ENCODE measurements at places on chromosomes 1 and 21. TPM values are rescaled to one million over a fixed set of nuclear protein-coding genes. Genes with fewer than 3 reads are reported as not detected.
A peak's percentile ranks its signal among the peaks of the same experiment; 100 is the strongest.

DNA sequence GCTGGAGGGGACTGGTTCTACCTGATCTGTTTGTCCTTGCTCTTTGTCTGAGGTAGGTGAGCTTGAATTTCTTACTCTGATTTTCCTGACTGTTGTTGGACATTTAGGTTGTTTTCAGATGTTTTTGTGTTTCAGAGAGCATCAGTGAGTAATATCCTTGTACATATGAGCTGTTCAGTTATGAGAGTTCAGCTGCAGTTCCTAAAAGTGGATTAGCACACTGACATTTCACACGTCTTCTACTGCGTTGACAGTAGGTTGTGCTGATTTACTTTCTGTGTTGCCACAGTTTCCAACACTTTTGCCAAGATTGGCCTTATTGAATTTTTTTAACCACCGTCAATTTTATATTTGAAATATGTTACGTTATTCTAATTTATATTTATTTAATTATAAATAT lies 27.7 kb downstream of the CXADR start:
- DNase-seq: no peak
- no peak overlapping the region for H3K27ac ChIP-seq
- no peaks in the 10 kb centered on the region for H3K4me1 ChIP-seq
- H3K4me3 ChIP-seq: no peak overlapping the region
- no peaks in the 10 kb centered on the region for H3K36me3 ChIP-seq

GRCh38 chr1:14115976-14116375 lies 416.0 kb downstream of the PRDM2 start:
- H3K27ac ChIP-seq: no peak overlapping the region
- H3K36me3 ChIP-seq: no peaks in the 10 kb centered on the region
- H3K27me3 ChIP-seq: no peaks in the 10 kb centered on the region
- no peak overlapping the region for H3K4me3 ChIP-seq

- H3K27ac ChIP-seq: no peak overlapping the region
- peak overlapping the region; percentile 63 for H3K4me3 ChIP-seq
- peaks cover 21% of the 10 kb centered on the region for H3K27me3 ChIP-seq
- H3K36me3 ChIP-seq: peaks cover 9% of the 10 kb centered on the region
- H3K4me1 ChIP-seq: peaks cover 6% of the 10 kb centered on the region
- DNase-seq: no peak
Observed at GRCh38 chr1:46394872-46395465, 852 bp downstream of the FAAH start.

DNA sequence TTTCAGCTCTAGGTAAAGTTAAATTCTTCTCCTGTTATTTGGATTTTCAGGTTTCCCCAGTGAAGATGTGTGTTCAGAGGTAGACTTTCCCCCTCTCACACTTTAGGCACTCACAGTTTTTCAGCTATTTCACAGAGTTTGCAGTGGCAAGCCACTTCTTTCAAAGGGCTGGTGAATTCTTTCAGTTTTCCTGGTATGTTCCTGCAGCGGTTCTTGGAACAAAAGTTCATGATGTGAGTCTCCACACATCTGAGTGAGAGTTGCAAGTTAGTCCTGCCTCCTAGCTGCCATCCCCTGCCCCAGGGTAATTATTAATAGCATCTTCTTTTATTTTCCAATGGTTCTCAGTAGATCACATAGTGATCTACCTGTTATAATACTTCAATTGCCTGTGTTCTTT lies 27.3 kb upstream of the CD84 start:
- H3K36me3 ChIP-seq: peaks cover 89% of the 10 kb centered on the region
- H3K4me1 ChIP-seq: peaks cover 51% of the 10 kb centered on the region
- H3K4me3 ChIP-seq: peak overlapping the region; percentile 55

- H3K36me3 ChIP-seq: peaks cover 82% of the 10 kb centered on the region
- DNase-seq: no peak
- H3K4me3 ChIP-seq: no peak overlapping the region
- no peak overlapping the region for H3K27ac ChIP-seq
Observed at GRCh38 chr1:66360285-66360724, 173.6 kb upstream of the SGIP1 start.

GRCh38 chr1:174939775-174940545 lies 59.8 kb upstream of the CACYBP start:
- no peak for DNase-seq
- H3K27ac ChIP-seq: no peak overlapping the region
- H3K36me3 ChIP-seq: no peaks in the 10 kb centered on the region

- H3K4me3 ChIP-seq: no peak overlapping the region
- no peaks in the 10 kb centered on the region for H3K36me3 ChIP-seq
- no peak for DNase-seq
- H3K4me1 ChIP-seq: no peaks in the 10 kb centered on the region
Observed at GRCh38 chr1:182731852-182732575, 47.6 kb upstream of the RGS8 start.

GRCh38 chr1:103190766-103191165 lies 82.4 kb upstream of the COL11A1 start:
- no peak for DNase-seq
- H3K27me3 ChIP-seq: no peaks in the 10 kb centered on the region
- no peak overlapping the region for H3K4me3 ChIP-seq
- no peak overlapping the region for H3K27ac ChIP-seq
- H3K4me1 ChIP-seq: no peaks in the 10 kb centered on the region
- no peaks in the 10 kb centered on the region for H3K36me3 ChIP-seq

GRCh38 chr1:183632964-183633363 lies 2.6 kb downstream of the ARPC5 start:
- no peak for DNase-seq
- H3K27ac ChIP-seq: peak overlapping the region; percentile 93
- H3K27me3 ChIP-seq: peaks cover 5% of the 10 kb centered on the region
- H3K36me3 ChIP-seq: peaks cover 51% of the 10 kb centered on the region
- peaks cover 52% of the 10 kb centered on the region for H3K4me1 ChIP-seq

- H3K27me3 ChIP-seq: no peaks in the 10 kb centered on the region
- peak overlapping the region; percentile 2 for H3K27ac ChIP-seq
- H3K4me3 ChIP-seq: no peak overlapping the region
Observed at GRCh38 chr1:212671342-212672031, 28.2 kb downstream of the BATF3 start.

GRCh38 chr1:240611619-240612480 lies at the start of gene GREM2:
Gene GREM2, minus strand, starts transcription at chr1:240612155. Its CDS starts 118,680 bp downstream, at chr1:240493475.
- DNase-seq: peak; percentile 13
- H3K27me3 ChIP-seq: peaks cover 60% of the 10 kb centered on the region
- peaks cover 30% of the 10 kb centered on the region for H3K4me1 ChIP-seq
- H3K27ac ChIP-seq: no peak within 1 kb of the TSS

LRRN2 gene
- total RNA-seq: not detected

RORC gene
- total RNA-seq: 0.94 TPM

RIPPLY3 gene
- not detected for total RNA-seq

SH2D2A gene
- 453 TPM for total RNA-seq
